Stimulated activated CD8-positive, alpha-beta memory T cell treated with anti-CD3 and anti-CD28 coated beads, Interleukin-2, amount 100 ng/mL, for 1 hour (primary cell): ENCODE measurements at places on chromosomes 3 and 15.

DNA sequence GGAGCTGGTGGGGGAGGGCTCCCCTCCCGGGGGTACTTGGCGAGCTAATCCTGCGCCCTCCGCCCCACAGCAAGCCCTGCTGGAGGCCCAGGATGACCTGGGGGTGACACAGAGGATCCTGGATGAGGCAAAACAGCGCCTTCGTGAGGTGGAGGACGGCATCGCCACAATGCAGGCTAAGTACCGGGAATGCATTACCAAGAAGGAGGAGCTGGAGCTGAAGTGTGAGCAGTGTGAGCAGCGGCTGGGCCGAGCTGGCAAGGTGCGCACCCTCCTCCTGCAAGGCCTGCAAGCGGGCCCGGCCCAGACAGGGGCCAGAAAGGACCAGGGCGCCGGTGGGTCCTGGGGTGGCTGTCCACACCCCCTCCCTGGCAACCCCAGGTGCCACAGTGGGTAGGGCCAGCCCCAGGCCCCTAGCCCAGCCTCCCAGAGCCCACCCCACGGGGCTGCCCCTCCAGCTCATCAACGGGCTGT, 56.5 kb downstream of the SEMA3G start:
- no peak for DNase-seq

DNA sequence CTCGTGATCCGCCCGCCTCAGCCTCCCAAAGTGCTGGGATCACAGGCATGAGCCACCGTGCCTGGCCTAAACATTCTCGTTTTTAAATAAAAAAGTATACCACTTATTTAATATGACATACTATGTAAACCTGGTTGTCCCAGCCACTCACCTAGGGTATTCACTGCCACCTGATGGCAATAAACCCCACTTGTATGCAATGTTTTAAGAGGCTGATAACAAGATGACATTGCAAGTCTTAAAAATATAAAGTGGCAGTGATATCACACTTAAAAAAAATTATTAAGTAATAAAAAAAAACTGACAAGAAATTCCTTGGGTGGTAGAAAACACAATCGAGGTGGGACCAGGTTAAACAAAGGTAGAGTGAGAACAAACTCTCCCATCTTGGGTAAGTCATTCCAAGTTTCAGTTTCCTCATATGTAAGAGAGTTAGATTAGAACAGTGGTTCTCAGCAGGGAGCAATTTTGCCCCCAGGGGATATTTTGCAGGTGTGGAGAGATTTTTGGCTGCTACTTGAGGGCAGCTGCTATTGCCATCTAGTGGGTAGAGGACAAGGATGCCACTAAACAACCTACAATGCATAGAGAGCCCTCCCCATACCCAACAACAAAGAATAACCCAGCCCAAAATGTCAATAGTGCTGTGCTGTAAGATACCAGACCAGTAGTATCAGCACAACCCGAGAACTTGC, 14.5 kb downstream of the ARF4 start:
- no peak for DNase-seq

DNA sequence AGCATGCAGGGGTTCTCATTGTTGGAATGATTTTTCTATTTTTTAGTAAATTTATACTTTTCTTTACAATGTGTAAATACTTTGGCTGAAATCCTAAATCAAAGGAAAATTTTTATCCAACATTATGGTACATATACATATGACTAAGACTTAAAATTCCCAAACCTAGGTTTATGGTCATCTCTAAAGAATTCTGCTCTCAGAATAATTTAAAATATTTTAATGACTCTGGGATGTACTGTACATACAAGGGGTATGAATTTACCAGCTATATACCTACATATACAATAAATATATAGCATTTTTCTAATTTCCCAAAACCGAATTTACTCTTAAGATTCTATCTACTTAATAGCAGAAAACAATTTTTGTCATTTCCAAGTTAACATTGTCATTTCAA, 137.9 kb upstream of the POU1F1 start:
- no peak for DNase-seq

GRCh38 chr3:159356606-159357005, 554.8 kb downstream of the MFSD1 start:
- no peak for DNase-seq

GRCh38 chr3:48894516-48894915, 4.2 kb downstream of the SLC25A20 start:
- DNase-seq, result no peak

GRCh38 chr3:60304112-60304511, 947.1 kb downstream of the FHIT start:
- no peak for DNase-seq

DNA sequence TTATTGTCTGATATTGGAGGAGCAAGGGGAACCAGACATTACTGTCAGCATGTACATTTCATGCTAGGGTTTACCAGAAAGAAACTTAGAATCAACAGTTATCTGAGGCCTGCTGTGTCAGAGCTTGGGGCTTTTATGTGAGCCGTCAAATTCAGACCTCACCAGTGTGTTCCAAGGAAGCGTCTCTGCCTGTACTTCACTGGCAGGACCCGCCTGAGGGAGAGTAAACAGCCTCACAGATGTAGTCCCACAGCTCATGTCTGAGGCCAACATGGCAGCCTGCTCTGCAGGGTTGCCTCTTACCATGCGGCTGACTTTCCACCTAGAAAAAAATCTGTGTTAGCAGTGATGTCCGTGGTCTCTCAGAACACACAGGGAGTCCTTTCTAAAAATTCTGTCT, 74.3 kb downstream of the GHSR start:
- DNase-seq, result no peak

DNA sequence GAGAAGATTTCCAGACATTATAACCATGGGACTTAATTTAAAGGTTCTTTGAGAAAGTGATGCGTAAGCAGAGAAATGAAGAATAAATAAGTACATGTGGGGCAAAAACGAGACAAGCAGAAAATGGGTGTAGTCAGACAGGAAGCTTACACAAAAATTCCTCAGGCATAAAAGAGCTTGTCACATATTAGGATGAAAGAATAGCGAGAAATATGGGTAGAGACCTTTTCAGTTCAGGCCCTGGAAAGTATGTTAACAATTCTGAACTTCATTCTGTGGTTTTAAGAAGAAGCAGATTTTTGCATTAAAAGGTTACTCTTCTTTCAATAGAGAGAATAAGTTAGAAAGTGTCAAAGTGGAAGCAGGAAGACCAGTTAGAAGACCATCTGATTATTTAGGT, 352.4 kb downstream of the ROBO1 start:
- DNase-seq, result no peak

GRCh38 chr3:120370463-120370862, 21.3 kb upstream of the LRRC58 start:
- DNase-seq, result no peak

GRCh38 chr15:59819092-59819491, 130.0 kb upstream of the BNIP2 start:
- no peak for DNase-seq

- no peak for DNase-seq
Observed at GRCh38 chr3:2978977-2979732, 131.0 kb downstream of the IL5RA start.

DNA sequence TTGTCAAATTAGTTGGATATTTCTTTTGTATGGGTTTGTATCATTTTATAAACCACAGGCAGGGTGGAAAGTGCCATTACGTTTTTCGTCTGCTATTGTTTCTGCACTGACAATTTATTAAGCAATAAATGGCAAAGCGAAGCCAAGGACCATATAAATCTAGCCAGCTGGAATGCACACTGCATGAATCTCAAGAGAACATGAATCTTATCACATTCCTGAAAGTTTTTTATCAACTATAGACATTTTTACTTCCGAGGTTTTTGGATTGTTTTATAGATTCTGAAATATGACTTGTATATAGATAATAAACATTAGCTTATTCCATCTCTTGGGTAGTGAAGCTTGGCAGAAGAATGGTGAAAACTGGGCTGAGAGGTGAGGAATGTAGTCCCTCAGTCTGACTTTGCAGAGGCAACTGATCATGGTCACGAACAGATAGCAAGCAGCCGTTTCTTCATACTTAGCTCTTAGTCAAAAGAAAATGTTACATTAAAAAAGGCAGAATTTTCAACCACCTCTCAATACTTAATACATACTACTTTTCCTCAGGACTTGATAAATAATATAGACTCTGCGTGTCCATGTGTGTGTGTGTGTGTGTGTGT, 102.7 kb downstream of the OSBPL10 start:
- no peak for DNase-seq

DNA sequence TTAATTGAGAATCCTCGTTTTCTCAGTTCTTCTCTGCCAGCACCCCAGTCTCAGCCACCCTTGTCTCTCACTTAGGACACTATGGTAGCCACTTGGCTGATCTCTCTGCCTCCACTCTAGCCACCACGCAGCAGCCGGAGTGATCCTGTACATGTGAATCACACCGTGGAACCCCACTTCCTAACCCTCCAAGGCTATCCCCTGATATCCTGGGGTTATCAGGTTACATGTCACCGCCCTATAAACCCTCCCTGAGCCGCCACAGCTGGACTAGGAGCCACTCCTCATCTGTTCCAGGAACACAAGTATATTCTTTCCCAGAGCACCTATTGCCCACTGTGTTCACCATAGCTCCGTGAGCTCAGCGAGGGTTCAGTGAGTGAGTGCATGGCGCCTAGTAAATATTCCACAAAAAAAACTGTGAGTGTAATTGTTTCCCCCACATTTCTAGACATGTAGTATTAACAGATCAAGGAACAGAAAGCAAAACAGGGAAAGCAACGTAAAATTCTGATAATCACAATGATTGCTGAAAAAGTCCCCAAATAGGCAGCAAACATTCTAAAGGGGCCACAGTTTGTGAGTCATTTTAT, 661 bp upstream of the PARP14 start:
- no peak for DNase-seq

DNA sequence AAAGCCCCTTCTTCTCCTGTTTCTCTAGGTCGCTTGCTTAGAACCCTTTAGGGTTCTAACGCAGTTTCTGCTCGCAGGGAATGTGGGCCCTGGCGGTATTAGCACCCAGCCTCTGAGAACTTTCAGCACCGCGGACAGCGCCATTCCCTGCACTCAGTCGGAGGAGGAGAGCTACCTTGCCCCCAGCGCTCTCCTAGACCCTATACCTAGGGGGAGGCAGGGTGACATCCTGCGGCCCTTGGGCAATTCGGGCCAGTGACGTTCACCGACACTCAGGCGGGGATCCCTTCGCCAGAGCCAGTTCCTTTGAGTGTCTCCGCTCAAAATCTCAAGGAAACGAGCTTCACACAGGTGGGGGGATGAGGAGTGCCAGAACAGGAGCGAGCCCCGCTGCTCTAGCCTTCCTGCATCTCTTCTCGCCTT, 1.3 kb downstream of the SLC7A14 start:
- no peak for DNase-seq

DNA sequence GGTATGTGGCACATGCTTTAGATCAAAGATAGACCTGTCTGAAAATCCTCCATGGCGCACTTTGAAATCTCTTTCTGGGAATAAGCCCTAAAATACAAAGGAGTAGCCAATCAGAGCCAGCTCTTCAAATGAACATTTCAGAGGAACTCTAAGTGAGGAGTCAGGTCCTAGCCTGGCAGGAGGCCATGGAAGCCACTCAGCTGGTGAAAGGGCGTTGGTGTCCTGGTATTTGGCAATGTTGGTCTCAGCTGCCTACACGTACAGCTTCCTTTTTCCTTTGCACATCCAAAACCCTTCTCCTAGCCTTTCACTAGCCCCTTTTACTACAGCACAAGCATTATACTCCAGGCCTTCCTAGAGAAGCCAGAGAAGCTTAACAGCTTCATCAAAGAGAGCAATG, 5.5 kb downstream of the WDR73 start:
- DNase-seq, result no peak

DNA sequence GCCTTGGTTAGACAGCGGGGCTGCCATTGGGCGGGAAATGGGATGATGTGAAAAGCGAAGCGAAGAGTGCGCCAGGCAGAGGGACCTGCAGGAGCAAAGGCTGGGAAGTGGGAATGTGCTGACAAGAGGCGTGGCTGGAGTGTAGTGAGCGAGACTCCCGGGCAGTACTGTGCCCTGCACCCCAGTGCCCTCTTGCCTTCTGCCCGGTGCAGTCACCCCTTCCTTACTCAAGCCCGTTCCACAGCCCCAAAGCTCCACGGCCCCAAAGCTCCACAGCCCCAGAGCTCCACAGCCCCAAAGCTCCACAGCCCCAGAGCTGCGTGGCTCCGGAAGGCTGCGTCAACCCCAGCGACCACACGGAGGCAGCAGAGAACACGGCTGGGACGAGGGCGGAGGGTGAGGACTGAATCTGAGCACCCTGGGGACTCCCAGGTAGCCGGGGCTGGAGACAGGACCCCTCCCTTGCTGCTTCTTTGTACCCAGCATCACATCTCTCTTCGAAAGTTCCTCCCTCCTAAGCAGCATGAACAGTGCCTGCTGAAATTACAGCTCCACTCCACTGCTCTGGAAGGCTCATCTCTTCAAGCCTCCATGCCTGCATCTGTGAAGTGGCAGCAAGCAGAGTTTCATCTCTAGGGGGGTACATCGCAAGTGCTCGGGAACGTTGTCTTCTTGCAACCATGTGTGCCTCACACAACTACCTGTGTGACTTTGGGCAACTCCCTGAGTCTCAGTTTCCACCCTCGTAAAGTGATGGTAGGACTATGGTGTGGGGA, 108.9 kb downstream of the FBLN2 start:
- DNase-seq, result peak; percentile 18

DNA sequence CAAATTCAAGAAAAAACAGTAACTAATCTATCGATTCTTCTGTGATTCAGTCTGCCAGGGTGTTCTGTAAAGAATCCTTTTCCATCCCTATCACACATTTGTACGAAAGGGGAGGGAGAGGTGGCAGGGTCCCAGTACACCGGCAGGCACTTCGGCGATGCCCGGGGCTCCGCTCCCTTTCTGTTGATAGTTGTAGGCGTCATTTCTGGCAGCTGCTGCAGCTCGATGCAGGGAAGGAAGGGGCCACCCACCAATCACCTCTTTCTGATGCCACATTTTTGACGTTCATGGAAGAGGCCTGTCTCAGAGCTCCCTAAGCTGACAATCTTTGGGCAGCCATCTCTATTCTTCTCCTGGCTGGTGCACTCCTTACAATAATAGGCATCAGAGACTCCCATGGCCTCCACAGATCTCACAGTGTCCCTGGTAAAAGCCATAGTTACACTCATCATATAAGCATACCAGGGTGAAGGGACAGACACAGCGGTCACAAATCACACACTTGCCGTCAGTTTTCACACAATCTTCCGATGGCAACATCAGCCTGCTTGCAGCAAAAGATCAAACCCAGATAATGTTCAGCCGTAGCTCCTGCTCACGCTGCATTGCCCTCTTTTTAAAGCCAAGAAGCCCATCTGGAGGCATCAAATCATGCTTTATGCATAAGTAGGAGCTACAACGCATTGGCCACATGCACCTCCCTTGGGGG, 60.8 kb upstream of the ZBTB38 start:
- DNase-seq, result no peak
